ENCODE measurements at places on chromosomes 5 and 9.

DNA sequence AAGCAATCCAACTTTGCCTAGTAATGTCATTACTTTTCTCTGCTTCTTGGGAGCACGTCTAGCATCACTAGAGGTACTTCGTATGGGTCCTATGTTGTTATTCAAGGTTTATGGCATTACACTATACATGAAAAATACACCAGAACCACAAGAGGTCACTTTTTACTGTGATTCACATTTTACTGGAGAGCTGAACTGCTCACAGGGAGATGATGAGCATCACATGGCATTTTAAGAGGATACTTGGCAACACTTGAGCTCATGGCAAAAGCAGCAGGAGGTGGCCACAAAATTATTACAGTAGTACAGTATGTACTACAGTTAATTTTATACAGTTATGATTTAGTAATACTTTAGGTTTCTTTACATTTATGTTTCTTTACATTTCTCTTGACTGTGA lies 223.4 kb downstream of the PARP8 start:
- no peak for DNase-seq

GRCh38 chr5:36066001-36066539 lies 612 bp downstream of the UGT3A2 start:
- DNase-seq: no peak

DNA sequence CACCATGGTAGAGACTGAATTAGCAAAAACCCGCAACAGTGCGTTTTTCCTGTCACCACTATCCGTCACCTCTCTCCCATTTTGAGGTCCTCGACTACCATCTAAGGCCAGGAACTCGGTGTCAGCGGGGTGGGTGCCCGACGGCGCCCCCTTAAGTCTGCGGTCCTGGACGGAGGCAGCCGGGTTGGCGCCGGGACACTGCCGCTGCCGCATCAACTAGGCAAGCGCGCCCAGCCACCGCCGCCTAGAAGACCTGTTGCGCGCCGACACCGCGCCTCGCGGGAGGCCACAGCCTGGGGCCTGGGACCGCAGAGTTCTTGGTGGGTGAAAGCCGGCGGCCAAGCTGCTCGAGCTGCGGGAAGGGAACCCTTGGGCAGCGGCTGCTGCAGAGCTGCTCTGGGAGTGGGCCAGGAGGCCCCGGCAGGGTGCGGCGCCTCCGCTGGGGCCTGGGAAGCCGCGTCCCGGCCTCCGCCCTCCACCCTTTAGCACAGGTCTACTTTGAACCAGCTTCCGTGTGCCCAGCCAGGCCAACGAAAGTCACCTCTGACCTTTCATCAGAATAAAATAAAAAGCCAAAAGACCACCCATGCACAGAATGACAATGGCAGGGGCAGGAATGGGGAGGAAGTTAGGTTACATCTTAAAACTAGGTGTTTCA lies 3.5 kb downstream of the FOXB2 start:
- no peak for DNase-seq

- DNase-seq: no peak
Observed at GRCh38 chr9:121842612-121842978, 191.2 kb downstream of the DAB2IP start.

DNA sequence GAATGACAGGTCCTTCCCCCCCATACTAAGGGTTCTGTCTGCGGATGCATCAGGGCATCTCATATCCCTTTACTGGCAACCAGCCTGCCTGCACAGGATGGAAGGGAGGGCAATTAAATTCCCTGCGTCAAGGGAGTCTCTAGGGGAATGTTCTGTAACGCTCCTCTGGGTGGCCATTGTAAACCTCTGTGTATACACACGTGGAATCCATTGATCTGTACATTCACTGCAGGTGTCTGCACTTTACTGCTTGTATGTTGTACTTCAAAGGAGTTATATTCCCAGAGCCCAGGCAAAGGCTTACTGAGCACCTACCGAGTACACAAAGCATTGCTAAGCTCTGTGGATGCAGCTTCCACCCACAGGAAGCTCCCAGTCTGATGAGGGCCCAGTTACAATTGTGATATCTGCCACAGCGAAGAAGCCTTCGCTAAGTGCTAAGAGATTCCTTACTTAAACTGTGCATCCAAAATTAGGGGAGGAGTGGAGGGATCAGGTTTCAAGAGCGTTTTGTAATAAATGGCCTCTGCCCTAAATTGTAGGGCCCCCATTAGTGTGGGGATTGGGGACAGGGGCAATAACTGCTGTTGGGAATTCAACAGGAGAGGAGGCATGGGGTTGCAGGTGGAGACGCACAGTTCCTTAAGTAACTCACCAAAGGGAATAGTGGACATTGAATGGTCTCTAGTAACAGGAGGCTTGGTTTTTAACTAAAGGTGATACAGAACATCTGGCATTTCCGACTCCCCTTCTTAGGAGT lies 1.5 kb upstream of the RETREG1 start:
- DNase-seq: no peak

GRCh38 chr5:121982146-121982892 lies 20.5 kb downstream of the SRFBP1 start:
- no peak for DNase-seq

DNA sequence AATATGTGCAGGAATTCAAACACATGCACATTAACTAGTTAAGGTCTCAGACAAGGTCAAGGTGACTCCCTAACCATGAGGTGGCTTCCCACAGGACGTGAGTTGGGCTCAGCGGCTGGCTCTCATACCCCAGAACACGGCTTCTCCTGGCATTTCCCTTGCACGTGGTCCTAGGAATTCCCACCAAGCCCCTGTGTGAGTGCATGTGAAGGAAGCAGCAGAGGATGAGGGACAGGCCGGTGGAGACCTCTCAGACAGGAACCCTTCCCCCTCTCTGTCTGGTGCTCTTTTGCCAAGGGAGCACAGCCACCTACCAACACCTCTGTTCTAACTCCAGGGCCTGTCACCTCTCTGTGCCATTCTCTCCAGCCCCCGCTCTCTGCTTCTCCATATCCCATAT lies 271.0 kb downstream of the FSTL4 start:
- DNase-seq: no peak

DNA sequence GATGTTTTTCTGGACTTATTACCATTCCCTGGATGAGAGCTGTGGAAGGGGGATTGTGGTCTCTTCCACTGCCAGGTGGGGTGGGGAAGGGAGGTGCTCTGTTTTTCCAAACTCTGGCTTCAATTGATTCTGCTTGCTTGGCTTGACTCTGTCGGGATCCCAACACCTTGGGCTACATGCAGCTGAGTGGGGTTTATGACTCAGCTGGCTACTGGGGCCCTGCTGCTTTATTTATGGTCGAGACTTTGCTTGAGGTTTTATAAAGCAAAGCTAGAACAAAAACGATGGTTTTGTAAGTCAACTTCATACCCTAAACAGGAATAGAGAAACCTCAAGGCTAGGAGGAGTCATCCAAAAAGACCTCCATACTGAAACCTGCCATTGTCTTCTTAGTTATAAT lies 76.3 kb downstream of the AOPEP start:
- no peak for DNase-seq

All from hematopoietic multipotent progenitor cell treated with erythropoietin and hydrocortisone succinate and interleukin-3 and kit ligand, for 6 days (in vitro differentiated cells).